ENCODE measurements at places on chromosomes 3 and 15. TPM values are rescaled to one million over a fixed set of nuclear protein-coding genes. Genes with fewer than 3 reads are reported as not detected.

The PLA1A gene
- total RNA-seq = 2.1 TPM

The RHOV gene
- not detected for total RNA-seq

The AGTR1 gene
- 2.5 TPM for total RNA-seq

The A4GNT gene
- not detected for total RNA-seq

The SERINC4 gene
- total RNA-seq = not detected

The ALS2CL gene
- 0.26 TPM for total RNA-seq

The TMF1 gene
- 42.8 TPM for total RNA-seq

The MRAS gene
- total RNA-seq = 29.1 TPM

The SUMF1 gene
- 60.7 TPM for total RNA-seq

The HAPLN3 gene
- 1.9 TPM for total RNA-seq

The ARPP21 gene
- not detected for total RNA-seq

The SH2D7 gene
- total RNA-seq = not detected

The SCAMP5 gene
- total RNA-seq = 0.79 TPM

The HYAL1 gene
- total RNA-seq = 2.7 TPM

The GPR87 gene
- total RNA-seq = not detected

The BDH1 gene
- total RNA-seq = 2.0 TPM

The LRTM1 gene
- not detected for total RNA-seq

The CYP1A2 gene
- total RNA-seq = not detected

The FETUB gene
- not detected for total RNA-seq

The SHQ1 gene
- total RNA-seq = 12.6 TPM

The BCHE gene
- 10.4 TPM for total RNA-seq

The OR5H6 gene
- total RNA-seq = not detected
